ENCODE measurements at places on chromosomes 6 and 20.

GRCh38 chr6:21450149-21450548, 143.4 kb upstream of the SOX4 start:
- no peak for DNase-seq

- DNase-seq: no peak
Observed at GRCh38 chr6:88116276-88116675, 49.9 kb downstream of the CNR1 start.

DNA sequence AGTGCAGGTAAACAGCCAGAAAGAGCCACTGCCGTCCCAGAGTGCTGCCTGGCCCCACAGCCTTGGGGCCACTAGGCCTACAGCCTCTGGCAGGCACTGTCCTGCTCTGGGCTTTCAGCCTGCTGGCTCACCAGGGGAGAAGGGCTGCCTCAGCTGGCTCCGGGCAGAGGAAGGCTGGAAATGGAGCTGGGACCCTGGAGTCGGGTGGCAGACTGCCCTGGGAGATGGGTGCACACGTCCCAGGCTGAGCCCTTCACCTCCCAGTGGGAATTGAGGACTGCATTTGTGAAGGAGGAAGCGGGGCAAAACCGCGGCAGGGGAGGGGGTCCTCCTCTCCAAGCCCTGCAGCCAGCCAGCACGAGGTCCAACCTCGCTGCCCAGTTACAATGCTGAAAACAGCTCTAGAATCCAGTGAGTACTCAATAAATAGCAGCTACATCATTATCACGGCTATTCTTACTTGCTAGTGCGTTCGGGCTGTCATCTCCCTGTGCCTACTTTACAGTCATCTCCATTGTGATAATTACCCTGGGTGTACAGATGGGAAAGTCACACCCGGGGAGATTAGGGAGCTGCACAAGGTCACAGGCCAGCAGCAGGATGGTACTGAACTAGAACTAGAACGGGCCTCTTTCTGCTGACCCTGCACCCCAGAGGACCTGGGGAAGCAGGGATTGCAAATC, 13.1 kb downstream of the ACSS1 start:
- DNase-seq: no peak

- no peak for DNase-seq
Observed at GRCh38 chr20:23565503-23566045, 2.7 kb downstream of the CST9L start.

GRCh38 chr6:105211831-105212230, 32.0 kb upstream of the POPDC3 start:
- DNase-seq: no peak

- DNase-seq: peak; percentile 93
Observed at GRCh38 chr20:31569163-31570020, 35.7 kb upstream of the ID1 start.

DNA sequence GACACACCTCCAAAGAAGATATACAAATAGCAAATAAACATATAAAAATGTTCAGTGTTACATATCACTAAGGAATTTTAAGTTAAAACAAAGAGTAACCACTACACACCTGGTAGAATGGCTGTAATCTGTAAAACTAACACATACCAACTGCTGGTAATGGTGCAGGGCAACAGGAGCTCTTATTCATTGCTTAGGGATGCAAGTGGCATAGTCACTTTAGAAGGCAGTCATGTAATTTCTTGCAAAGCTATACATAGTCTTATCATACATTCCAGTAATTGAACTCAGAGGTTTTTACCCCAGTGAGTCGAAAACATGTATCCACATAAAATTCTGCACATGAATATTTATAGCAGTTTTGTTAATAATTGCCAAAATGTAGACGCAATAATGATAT, 906.8 kb upstream of the CITED2 start:
- no peak for DNase-seq

All from lower leg skin (tissue), 4 donors.